ENCODE measurements at places on chromosomes 4 and X.

GRCh38 chr4:5882947-5883346, 9.9 kb downstream of the CRMP1 start:
- DNase-seq: no peak

- DNase-seq: no peak
Measured at GRCh38 chr4:107804956-107805355, 19.8 kb upstream of the SGMS2 start.

GRCh38 chr4:129603241-129603931, 507.4 kb downstream of the C4orf33 start:
- no peak for DNase-seq

- no peak for DNase-seq
Measured at GRCh38 chrX:124275182-124275894, 57.1 kb upstream of the TEX13D start.

- DNase-seq: no peak
Measured at GRCh38 chr4:123393721-123394120, 2.9 kb upstream of the SPRY1 start.

GRCh38 chr4:40916218-40916555, 166.4 kb downstream of the NSUN7 start:
- DNase-seq: no peak

DNA sequence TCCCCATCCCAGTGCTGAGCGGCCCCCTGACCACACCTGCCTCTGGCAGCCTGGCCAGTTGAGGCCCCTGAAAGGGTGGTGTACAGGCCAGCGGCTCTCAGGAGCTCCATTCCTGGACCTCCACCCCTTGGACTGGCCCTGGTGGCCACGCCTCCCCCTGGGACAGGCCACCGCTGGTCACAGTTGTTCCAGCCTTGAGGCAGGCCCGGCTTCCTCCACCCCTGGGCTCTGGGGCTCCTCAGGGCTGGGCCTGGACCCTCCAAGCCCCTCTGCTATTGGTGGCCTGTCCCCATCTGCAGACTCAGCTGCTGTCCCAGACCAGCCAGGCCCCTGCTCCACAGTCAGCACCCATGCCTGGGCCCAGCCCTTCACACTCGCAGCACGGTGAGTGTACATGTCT, 93.2 kb upstream of the NKX1-1 start:
- no peak for DNase-seq
